Osteoblast (primary cell): ENCODE measurements at places on chromosomes 3 and 15. TPM values are rescaled to one million over a fixed set of nuclear protein-coding genes. Genes with fewer than 3 reads are reported as not detected.

The NPAP1 gene
- total RNA-seq, result not detected in 2 replicates

The DPPA4 gene
- not detected in 2 replicates for total RNA-seq

- no peak for DNase-seq
Observed at GRCh38 chr15:74565381-74566085, 24.5 kb downstream of the ARID3B start.

- DNase-seq, result no peak
Observed at GRCh38 chr3:37601832-37602231, 259.8 kb upstream of the CTDSPL start.

GRCh38 chr15:90407871-90408317 is 19.9 kb downstream of the IQGAP1 start:
- DNase-seq, result no peak

The CELF6 gene
- total RNA-seq, result 0.36 and 0.59 TPM in 2 replicates

DNA sequence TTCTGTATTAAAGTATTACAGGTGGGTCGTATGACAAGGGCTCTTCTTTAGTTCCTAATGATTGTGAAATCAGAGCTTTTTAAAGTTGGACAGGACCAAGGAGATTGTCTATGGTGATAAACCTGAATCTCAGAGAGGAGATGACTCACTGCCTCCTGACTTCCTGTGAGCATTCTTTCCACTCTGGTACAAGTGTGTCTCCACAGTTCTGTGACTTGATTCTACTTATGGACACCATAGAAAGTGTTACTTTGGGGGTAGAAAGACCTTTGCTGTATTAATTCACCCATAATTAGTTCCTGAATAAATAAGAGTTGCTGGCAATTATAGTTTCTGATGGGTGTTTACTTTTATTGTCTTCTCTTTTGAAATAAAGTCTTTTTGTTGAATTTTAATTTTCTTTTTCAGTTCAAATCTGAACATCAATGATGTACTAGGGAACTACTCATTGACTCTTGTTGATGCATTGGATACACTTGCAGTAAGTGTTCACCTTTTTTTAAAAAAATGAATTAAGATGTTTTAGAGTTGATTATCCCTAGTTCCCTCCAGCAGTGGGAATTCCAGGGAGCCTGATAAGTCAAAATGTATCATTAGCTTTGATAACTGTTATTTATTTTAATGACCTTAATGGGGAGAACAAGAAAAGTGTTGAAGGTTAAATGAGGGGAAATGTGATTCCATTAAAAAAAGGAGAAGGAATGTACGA is 7.4 kb downstream of the EDEM1 start:
- DNase-seq, result peak; percentile 61

- peak; percentile 91 for DNase-seq
Observed at GRCh38 chr3:33438284-33438668, 1.9 kb downstream of the UBP1 start.

GRCh38 chr15:45023659-45024225 is 747 bp downstream of the SORD start:
- DNase-seq, result peak; percentile 60

DNA sequence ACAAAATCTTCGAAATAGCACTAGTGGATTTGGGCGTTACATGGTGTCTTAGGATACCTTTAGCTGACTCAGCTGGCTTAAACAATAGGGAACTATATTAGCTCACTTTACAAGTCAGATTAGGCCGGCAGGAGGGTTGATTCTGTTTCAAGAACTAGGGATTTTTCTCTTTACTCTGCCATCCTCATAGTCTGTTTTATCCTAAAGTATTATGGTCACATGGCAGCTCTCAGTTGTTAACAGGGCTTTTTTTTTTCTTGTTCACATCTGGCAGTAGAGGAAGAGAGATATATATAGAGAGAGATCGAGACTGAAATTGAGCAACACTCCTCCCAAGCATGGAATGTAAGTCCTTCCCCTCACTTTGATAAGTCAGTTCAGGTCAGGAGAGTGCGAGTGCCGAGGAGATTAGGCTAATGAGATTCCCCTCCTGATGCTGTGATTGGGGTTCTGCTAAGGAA is 32.9 kb downstream of the CHP1 start:
- DNase-seq, result no peak

The ST3GAL6 gene
- total RNA-seq, result 2.2 and 2.7 TPM in 2 replicates

The CDHR4 gene
- under 0.01 TPM in 1 of 2 replicates, not detected in the other for total RNA-seq

DNA sequence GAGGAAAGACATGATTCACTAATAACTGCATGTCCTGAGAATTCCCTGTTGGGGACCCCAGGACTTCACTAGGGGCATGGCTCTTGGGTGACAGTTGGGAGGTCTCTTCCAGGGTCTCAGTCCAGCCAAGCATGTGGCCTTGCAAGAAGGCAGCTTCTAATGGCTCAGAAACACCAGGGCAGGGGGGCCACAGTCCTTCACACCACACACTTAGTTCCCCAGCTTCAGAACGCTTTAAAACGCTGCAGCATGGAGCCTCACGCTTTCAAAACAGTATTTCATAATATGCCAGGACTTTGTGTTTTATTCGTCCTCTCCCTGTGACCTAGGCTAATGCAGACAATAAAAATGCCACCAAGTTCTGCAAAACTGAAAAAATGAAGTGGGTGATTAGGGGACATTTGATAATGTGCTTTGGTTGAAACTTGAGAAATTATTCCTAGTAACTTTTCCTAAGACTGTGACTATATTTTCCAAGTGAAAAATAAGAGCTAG is 48.4 kb upstream of the LIMD1 start:
- no peak for DNase-seq

The ST8SIA2 gene
- 0.29 and 0.36 TPM in 2 replicates for total RNA-seq

DNA sequence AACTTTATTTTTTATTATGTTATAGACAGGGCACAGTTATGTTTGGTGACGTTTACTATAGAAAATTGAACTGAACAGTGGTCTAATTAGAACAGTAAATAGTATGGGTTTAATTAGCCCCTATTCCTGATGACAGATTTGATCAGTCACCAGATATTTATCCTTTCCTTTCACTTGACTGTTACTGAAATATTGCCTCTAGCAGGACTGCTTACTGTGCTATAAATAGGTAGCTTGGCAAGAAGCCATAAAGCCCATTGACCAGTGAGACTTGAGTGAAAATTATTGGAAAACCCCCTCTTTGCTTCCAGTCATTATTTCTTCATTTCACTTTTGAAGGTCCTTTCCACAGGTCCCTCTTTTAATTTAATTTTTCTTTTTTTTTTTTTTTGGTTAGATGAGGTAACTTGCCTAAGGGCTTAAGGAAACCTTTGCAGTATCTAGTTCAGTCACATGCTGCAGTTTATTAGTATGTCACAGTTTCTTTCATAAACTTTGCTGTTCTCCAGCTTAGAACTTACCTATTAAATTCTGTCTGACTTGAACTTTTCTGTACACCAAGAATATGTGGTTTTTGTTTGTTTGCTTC is 115.6 kb downstream of the ADAMTSL3 start:
- DNase-seq, result no peak

DNA sequence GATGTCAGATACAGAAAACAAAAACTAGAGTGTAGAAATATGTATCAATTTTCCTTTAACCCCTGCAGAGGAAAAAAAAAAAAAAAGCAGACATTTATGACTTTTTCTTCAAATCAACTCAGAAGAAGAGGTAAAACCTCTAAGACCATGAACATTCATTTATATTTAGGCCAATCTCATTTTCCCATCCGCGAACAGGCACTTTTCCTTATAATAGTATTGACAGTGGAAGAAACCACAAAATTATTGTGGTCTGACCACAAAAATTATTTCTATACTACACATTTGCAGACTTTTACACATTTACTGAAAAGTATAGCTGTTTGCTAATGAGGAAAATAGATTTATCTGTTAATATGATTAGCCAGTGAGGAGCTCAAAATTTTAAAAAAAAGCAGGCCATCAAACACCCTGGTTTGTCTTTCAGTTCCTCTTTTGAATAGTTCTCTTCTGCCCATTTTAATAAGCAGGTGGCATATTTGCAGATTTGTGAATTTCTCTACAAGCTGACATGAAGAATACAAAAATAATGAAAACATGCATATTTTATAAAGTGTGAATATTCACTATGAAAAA is 5.7 kb downstream of the OSBPL11 start:
- no peak for DNase-seq

DNA sequence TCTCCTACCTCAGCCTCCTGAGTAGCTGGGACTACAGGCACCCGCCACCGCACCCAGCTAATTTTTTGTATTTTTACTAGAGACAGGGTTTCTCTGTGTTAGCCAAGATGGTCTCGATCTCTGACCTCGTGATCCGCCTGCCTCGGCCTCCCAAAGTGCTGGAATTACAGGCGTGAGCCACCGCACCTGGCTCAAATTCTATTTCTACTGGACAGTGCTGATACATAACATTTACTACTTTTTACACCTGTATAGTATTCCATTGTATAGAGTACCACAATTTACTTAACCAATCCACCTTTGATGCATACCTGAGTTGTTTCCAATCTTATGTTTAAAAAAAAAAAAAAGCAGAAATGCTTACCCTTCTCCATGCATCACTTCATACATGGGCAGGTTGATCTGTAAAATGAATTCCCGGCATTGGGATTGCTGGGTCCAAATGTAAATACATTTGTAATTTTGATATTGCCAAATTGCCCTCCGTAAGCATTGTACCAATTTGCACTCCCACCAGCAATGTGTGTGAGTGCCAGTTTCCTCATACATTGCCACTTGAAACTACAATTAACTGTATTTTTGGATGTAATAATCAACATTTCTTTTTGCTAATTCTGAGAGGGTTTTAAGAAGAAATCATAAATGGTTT is 94.5 kb downstream of the NPTN start:
- DNase-seq, result no peak

The CX3CR1 gene
- total RNA-seq, result under 0.01 TPM in 2 replicates

GRCh38 chr3:60931452-60931851 is 319.8 kb downstream of the FHIT start:
- no peak for DNase-seq

The CHRNA7 gene
- under 0.01 TPM in 1 of 2 replicates, not detected in the other for total RNA-seq

GRCh38 chr3:188686324-188686723 is 485.4 kb upstream of the TPRG1 start:
- no peak for DNase-seq

GRCh38 chr3:43005253-43005652 is 26.1 kb downstream of the GASK1A start:
- DNase-seq, result no peak
